B cell (primary cell): ENCODE measurements at places on chromosomes 11 and 22. TPM values are rescaled to one million over a fixed set of nuclear protein-coding genes. Genes with fewer than 3 reads are reported as not detected.

Gene SCN4B
- not detected in 2 replicates for total RNA-seq

Gene MUC2
- not detected in 2 replicates for total RNA-seq

Gene LRRC74B
- total RNA-seq: 0.12 and 0.17 TPM in 2 replicates

Gene JHY
- 4.6 and 5.1 TPM in 2 replicates for total RNA-seq

Gene UPK2
- not detected in 2 replicates for total RNA-seq

Gene SYT9
- not detected in 2 replicates for total RNA-seq

Gene TRIM29
- total RNA-seq: not detected in 2 replicates

Gene BEST1
- 0.78 and 0.99 TPM in 2 replicates for total RNA-seq

Gene EXT2
- 27.7 and 27.8 TPM in 2 replicates for total RNA-seq
